ENCODE measurements at places on chromosomes 3 and 15.

DNA sequence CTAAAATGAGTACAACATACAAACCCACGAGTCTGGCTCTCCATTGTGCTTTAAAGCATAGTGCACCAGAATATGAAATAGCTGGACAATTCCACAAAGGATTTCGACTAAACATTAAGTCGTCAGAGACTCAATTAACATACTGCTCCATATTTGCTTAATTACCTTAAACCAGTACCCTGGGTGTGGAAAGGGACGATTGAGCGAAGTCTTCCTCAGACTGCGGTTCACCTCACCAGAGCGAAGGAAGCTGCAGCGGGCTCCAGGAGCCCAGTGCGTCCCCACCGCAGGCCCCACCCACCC lies 218 bp upstream of the TRPC1 start:
- no peak for DNase-seq

- no peak for DNase-seq
Observed at GRCh38 chr3:43287500-43287873, 1.1 kb downstream of the SNRK start.

DNA sequence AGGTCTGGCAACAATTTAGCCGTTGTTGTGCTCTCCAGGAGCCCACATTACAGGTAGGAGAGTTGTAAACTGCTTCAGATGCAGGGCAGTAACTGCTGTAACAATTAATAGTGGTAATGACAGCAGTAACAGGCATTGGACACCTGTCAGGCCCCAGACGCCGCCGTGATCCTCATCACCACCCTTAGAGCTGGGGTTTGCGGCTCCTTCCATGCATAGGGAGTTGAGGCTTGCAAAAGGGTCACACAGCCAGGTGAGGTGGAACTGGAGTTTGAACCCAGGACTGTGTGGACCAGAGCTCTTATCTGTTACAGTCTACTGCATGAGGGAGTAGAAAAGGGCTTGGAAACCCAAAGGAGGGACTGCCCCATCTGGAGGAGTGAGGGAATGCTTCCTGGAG lies 26.8 kb upstream of the NR2C2 start:
- no peak for DNase-seq

DNA sequence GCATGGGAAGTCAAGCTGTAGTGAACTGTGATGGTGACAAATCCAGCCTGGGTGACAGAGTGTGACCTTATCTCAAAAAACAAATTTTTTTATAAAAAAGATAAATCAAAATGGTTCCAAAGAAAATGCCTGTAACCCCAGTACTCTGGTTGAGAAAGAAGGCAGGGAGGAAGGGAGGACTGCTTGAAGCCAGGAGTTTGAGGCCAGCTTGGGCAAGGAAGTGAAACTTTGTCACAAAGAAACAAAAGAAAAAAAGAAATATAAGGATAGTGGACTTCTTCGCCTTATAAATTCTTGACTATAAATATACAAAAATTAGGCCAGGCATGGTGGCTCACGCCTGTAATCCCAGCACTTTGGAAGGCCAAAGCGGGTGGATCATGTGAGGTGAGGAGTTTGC lies 34.1 kb downstream of the SMARCC1 start:
- DNase-seq = no peak

- DNase-seq = peak; percentile 61
Observed at GRCh38 chr15:65077981-65078352, 1.4 kb downstream of the KBTBD13 start.

- no peak for DNase-seq
Observed at GRCh38 chr3:158780766-158781165, 21.1 kb upstream of the MFSD1 start.

GRCh38 chr15:67821784-67822440 lies 3.4 kb upstream of the SKOR1 start:
- DNase-seq = no peak

DNA sequence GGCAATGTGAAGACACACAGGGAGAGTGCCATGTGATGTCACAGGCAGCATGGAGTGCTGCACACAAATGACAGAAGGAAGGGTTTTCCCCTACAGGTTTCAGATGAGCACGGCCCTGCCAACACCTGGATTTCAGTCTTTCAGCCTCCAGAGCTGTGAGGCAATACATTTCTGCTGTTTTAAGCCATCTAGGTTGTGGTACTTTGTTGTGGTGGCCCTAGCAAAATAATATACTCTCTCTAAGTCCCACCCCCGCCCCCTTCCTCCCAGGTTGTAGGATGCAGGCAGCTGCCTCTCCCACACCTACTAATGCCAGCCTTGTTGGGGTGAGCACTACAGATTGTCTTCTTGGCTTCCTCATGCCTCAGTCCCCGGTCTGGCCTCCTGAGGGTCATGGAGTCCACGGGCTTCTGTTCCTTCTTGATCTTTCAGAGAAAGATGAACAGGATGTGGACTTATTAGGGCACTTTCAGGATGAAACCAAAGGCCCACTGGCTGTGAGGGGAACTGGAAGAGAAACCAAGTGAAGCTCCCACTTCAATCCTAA lies 180.0 kb downstream of the CD47 start:
- peak; percentile 27 for DNase-seq

DNA sequence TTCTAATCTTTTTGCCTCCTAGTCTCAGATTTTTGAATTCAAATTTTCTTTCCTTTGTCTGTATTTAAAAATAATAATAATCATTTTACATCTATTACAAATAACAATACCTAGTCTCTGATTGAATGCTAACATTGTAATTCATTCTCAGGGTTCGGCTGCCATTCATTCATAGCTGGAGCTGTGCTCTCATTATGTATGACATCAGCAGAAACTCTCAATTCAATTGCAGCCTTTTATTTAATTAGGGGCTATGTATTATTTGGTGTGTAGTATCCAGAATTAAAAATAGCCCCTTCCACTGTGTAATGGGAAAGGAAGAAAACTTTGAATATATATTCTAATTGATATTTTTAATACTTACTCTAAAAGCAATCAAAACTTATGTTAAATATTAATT lies 270.4 kb upstream of the MDFIC2 start:
- no peak for DNase-seq

- no peak for DNase-seq
Observed at GRCh38 chr3:33937628-33938027, 139.2 kb downstream of the PDCD6IP start.

DNA sequence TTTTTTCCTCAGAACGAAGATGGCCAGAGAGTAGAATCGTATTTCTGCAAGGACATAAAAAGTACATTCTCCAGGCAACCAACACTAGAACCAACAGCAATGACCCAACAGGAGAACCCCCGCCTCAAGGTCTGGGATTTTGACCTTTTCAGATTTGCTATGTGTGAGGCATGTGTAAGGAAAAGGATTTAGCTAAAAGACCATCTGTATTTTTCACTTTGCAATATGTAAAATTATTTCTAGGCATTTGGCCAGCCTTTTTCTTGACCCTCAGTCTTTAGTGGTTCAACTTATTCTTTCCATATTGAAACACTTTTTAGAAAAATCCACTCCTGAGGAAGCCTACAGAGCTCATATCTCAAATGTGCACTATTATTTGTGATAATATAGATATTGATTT lies 219.2 kb upstream of the GOLGA6L4 start:
- no peak for DNase-seq

- DNase-seq = no peak
Observed at GRCh38 chr3:112984485-112984884, 6.3 kb upstream of the GTPBP8 start.

DNA sequence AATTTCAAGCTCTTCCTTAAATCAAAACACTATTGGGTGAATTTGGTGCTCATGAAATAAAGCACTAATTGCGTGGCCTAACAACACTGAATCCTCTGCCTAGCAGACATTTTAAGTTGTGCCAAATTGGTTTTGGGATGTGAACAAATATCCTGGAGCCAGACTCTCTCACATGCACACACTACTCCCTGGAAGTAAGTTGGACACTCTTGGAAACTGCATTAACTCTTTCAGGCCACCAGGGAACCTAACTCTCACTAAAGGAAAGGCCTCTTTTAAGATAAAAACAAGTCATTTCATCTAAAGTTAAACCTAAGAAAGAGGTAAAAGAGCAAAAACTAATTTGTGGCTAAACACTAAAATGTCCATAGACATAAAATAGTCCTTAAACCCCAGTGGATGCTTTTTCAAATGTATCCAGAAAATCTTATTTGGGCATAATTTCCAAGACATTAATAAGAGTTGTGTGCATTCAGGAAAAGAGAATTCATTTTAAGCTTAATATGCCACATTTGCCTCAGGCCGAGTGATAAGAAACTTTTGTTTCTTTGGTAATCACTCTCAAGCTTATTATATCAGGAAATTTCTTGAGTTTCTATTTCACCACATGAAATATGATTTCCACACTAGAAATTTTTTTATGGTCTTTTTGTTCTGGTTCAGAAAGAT lies 61.8 kb downstream of the ZBTB20 start:
- DNase-seq = no peak

DNA sequence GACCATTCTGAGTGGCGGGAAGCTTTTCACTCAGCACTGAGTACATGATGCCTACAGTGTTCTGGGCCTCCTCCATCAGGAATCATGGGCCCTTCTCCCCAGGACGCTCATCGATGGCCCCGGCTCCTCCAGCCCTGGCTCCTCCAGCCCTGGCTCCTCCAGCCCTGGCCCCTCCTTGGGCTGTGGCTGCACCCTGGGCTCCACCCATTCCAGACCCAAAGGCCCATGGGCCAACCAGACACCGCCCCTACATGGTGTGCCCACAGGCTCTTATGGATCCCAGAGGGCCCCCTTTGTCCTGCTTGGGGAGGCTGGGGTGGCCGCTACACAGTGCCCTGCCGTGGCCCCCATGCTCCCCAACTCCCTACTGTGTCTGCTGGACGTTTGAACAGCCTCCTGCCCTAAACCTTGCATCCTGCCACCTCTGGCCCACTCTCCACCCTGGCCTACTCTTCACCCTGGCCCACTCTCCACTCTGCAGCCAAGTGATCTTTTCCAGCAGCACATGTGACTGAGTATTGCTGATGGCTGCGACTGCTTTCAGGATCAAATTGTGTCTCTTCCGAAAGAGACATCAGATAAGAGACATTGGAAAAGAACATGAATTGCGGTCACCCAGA lies 57.9 kb downstream of the APBA2 start:
- no peak for DNase-seq

DNA sequence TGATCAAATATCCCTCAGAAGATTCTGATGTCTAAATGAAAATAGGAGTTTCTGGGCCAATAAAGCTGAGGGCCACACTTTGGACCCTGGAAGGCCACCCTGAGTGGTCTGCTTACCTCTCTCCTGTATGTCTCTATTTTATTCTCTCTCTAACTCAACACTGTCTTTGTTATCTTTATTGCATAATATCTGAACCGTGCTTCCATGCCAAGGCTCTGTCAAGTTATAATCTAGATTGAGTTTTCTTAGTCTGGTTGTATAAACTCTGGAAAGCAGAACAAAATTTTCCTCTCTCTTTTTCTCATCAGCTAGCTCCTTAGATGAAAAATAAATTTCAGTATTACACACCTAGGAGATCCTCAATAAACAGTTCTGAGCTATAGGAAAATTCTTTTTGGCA lies 36.2 kb upstream of the ACTL6A start:
- no peak for DNase-seq

DNA sequence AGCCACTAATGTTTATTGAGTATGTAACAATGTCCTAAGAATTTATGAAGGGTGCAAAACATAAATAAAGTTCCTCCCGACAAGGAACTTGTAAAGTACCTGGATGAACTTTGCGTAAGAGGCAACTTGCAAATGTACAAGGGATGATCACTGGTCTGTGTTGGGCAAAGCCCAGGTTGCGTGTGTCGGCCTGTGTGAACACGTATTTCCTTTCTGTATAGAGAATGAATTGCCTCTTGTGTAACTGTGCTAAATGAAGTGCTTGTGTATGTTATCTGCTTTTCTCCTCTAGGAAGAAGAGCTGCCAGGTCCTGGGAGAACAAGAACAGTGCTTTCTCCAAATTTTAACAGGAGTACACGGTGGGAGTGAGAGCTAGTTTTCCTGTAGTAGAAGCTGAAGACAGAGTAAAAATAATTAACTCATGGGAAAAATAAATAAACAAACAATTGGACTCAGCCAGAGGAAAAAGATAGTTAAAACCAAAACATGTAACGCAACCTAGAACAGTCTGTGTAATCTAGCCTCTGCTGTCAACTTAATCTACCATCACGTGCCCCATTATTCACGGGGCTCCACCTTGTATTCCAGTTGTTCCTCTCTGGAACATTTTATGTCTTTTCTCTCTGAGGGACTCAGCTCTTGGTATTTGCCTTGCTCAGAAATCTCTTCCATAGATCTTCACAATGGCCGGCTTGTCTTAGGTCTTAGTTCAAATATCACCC lies 83.7 kb upstream of the RASGRP1 start:
- no peak for DNase-seq

GRCh38 chr3:16258177-16258576 lies 6.6 kb downstream of the DPH3 start:
- no peak for DNase-seq

DNA sequence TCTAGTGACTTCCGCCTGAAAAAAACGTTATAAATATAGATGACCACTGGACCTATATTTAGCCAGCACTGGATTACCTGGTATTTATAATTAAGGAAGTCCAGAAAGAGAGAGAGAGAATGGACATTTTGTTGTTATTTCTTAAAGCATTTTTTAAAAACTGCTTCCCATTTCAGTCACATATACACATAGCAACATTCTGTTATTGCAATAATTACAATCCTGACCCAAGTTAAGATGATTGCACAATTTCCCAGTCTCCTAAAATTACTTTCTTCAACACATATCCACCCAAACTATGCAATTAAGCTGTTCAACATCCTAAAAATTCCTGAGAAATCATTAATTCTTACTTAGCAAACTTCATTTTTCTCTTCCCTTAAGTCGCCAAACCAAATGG lies 37.7 kb downstream of the PCSK6 start:
- DNase-seq = no peak

DNA sequence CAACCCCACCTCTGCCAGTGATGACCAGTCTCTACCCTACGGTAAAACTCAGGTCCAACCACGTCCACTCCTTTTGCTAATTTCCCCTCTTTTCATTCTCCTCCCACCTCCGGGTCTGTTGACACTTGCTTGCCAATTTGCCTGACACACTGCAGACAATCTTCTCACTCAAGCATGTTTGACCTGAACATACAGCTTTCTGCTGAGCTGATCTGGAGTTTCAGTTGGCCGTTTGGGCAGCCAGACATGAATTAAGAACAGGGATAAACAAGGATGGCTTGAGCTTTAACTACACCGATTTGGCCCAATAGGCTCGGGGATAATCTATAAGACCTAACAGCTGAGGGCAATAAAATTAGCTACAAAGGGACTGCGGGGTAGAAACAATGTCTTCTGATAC lies 758.6 kb upstream of the CFAP20DC start:
- no peak for DNase-seq

GRCh38 chr3:140242818-140243276 lies 307.9 kb downstream of the CLSTN2 start:
- DNase-seq = no peak

GRCh38 chr3:171660188-171660587 lies 150.1 kb downstream of the PLD1 start:
- no peak for DNase-seq

DNA sequence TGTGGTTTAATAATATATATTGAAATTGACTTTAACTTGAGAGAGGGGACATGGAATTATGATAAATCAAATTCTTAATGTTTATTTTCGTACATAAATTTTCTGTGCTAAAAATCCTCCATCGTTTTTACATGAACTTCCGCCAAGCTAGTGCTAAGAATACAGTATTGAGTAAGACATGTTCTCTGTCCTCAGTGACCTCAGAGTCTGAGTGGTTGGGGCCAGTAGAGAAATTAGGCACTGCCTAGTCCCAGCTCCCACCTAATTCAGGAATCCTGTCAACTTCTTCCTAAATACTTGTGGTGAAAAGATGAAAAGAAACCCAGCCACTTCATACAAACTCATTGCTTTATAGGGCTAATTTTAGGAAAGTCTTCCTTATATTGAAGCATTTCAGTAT lies 110.3 kb downstream of the PPP2R3A start:
- DNase-seq = no peak

- no peak for DNase-seq
Observed at GRCh38 chr15:85527895-85528294, 147.5 kb downstream of the AKAP13 start.
